Left lung (tissue), 14 donors: ENCODE measurements at places on chromosomes 2 and 18.

DNA sequence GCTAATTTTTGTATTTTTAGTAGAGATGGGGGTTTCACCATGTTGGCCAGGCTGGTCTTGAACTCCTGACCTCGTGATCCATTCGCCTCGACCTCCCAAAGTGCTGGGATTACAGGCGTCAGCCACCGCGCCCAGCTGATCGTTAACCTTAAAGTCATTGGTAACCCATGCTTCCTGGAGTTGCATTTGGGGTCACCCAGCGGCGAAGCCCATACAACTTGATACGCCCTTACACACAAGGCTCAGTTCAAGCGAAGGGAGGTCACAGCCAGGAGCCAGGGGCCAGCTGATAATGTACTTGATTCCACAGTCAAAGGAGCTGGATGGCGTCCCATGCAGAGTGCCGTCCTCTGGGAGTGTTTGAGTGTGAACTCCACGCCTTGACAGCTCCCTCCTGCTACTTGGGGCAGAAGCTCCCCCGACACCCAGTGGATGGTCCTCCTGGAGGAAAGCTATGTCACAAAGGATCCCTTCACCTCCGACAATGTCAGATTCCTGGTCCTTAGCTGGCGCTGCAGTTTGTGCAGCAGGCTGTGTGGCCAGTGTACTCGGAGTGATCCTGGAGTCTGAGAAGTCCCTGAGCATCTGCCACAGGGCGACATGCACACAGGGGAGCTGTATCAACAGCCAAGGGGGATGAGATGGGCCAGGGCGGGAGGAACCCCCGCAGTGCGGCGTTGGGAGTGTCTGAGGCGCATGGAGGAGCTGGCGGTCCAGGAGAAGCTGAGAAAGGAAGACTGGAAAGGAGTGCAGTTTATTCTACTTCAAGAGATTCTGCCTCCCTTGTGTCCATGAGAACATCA is 7.9 kb downstream of the CLHC1 start:
- no peak for DNase-seq

DNA sequence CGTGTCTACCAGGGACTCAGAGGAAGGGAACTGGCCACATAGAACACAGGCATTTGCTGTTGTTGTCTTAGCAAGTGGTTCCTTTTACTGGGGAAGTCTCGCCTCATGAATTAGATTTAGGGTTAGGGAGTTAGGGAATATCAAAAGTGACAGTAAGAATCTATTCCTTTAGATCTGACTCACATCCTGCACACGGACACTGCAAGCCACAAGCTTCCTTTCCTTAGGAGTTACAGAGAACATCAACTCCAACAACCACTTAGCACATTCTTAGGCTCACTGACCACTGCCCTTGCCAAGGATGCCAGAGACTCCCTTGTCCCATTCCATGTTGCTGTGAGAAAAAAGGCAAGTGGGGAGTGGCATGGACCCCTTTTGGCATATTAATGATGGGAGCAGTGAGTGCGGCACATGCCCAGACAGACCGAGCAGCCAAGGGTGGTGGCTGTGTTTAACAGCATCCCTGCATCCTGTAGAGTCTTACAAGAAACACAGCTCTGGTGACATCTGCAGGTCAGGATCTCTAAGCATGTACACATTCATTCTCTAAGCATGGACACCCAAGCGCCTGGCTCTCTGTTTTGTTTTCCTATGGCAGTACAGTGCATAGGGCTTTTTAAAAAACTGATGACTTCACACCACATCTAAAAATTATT is 745.6 kb upstream of the RAB6C start:
- DNase-seq: no peak

DNA sequence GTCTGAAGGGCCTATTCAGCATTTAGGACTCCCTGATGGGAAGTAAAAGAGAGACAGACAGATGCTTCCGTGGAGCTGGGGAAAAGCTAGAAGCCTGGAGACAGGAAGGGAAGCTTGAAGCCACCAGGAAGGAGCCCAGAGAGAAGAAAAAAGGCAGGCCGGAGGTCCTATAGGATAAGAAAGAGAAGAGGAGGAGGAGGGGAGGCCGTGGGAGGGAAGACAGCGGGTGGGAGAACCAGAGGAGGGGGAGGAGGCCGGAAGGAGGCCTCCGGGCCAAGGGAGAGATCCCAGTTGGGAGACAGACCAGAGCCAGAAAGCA is 107.1 kb upstream of the PKDCC start:
- no peak for DNase-seq

- peak; percentile 7 for DNase-seq
These were observed 6.9 kb downstream of the DCTN1 start for GRCh38 chr2:74373221-74373676.

GRCh38 chr2:188303363-188304031 is 11.8 kb downstream of the GULP1 start:
- no peak for DNase-seq

DNA sequence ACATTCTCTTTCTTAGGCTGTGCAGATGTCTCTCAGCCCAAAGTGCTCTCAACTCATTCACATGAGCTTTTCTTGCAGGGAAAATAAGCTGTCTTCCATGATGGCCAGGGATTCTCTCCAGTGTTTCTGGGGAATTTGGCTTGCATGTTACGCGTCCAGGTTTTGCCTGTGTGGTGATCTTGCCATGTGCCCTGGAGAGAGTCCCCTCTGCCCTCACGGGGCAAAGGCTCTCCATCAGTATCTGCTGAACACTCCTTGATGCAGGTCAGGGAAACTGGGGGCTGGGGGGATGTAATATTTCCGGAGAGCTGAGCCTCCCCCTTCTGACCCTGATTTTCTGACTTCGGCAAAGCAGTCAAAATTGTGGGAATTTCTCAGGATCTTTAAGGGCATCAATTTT is 87.6 kb downstream of the ACKR3 start:
- no peak for DNase-seq

GRCh38 chr18:12849548-12849947 is 34.5 kb downstream of the PTPN2 start:
- DNase-seq: no peak

DNA sequence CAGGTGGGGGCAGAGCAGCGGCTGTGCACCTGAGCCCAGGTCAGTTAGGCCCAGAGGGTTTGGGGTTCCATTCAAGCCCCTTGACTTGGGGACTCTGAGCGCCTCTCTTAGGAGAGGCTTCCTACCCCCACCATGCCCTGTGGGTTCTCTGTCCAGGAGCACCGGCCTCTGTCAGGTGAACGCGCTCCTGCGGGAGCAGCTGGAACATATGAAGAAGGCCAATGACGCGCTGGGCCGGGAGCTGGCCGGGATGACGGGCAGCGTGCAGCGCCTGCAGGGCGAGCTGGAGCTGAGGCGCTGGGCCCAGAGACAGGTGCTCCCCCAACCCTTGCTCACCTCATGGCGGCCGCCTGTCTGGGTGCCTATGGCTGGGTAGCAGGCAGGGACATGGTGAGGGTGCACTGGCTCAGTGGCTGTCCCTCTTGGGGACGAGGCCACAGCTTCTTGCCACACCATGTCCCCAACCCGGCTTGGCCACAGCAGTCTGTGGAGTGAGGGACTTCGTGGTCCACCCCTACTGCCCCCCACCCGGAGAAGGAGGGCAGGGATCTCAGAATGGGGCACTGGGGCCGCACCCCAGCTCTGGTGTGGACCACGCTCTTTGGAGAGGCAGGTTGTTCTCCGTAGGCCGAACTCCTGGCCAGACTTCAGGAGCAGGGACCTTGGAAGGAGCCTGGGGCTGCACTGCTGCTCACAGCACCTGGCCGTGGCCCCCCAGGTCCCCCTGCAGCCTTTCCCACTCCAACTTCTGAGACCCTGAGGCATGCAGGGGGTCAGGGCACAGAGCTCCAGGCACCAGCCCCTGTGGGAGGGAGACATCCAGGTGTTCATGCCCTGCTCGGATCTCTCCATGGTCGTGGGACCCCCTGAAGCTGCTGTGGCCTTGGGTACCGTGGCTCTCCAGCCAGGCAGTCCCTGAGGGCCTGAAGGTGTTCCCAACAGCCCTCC is 19.7 kb downstream of the CROCC2 start:
- peak; percentile 31 for DNase-seq

DNA sequence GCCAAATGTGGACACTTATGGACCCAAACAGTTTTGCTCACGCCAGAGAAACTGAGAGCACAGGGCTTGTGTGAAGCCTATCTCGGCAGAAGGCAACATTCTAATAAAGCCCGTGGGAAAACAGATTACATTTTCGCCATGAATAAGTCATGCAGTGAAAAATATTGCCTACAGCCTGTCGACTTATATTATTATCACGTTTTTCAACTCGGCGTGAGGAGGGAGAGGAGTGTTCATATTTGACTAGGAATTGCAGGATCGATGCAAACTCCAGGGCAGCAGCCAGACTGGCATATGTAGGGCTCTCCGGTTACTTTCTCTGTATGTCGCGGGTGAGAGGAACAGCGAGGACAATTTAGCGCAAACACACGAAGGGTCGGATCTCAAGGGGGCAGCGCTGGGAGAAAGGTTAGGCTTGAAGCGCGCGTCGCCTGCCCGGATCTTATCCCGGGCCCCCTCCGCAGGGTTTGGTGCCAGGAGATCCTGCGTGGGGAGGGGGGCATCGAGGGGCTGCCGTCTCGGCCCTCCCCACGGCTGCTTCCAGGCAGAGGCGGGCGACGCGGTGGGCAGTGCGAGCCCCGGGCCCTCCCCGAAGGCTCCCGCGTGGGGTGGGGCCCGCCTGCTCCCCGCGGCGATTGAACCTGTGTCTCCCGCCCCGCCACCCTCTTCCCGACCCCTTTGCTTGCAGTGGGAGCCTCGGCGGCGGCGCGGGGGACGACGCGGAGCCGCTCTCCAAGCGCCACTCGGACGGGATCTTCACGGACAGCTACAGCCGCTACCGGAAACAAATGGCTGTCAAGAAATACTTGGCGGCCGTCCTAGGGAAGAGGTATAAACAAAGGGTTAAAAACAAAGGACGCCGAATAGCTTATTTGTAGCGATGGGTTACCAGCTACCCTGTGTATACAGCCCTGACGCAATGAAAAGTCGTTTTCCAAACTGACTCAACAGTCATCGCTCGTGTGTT is 4.4 kb downstream of the ADCYAP1 start:
- DNase-seq: no peak

GRCh38 chr2:202038471-202039277 is 5.0 kb downstream of the FZD7 start:
- DNase-seq: no peak

- DNase-seq: no peak
These were observed 476.4 kb upstream of the CHST9 start for GRCh38 chr18:27661320-27662018.

GRCh38 chr18:9130806-9131205 is 5.8 kb upstream of the ANKRD12 start:
- DNase-seq: no peak

DNA sequence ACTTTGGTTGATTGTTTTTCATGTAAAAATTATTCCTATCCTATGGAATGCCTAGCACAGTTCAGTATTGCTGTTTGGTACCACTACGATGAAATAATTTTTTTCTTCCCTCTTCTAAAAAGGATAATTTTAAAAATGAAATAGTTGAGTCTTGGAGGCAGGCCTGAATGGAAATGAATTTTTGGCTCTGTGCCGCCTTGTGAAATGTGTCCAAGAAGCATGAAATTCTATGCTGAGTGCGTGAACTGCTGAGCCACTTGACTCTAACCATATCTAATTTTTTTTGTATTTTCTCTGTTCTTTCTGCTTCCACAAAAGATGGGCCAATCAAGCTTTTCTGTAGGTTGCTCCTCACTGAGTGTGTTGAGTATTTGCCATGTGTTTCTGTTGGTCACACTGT is 95.0 kb downstream of the PRPF40A start:
- no peak for DNase-seq

GRCh38 chr2:239267288-239267951 is 133.4 kb downstream of the HDAC4 start:
- DNase-seq: no peak

- peak; percentile 71 for DNase-seq
These were observed 116.8 kb upstream of the HNMT start for GRCh38 chr2:137847443-137847842.

GRCh38 chr2:100029460-100029859 is 112.9 kb downstream of the AFF3 start:
- DNase-seq: no peak

GRCh38 chr2:42132191-42132965 is 36.8 kb upstream of the EML4 start:
- no peak for DNase-seq

GRCh38 chr2:54966837-54967236 is 83.4 kb downstream of the RTN4 start:
- DNase-seq: no peak

DNA sequence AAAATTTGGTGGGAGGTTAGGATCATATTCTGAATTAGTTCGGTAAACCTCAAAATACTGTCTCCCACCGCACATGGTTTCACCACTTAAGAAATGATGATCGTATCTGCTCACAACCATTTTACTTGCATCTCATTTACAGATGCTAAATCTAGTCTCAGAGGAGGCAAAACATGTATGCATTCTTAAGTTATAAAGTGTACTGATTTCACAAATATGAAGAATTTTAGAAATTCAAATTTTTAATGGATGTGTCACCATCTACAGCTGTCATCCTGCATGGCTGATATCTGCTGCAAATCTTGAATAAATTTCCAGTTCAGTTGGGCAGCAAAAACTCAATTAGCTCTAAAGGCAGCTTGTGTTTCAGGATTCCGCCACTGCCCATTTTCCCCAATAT is 243.3 kb upstream of the KCNJ3 start:
- no peak for DNase-seq

DNA sequence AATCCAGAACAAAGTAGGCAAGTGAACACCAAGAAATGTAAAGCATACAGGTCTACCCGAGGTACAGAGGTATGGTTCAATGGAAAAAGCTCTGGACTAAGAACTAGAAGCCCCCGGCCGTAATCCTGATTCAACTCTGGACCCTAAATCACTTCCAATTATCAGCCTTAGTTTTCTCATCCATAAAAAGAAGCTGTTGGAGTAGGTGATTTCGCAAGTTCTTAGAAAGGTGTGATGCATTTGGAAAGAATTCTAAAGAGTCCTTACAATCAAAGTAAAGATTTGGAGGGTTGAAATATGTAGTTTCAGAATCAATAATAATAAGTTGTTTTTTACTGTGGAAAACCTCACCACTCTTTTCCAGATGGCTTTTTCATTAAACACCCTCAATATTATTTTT is 622.1 kb upstream of the ID2 start:
- no peak for DNase-seq

DNA sequence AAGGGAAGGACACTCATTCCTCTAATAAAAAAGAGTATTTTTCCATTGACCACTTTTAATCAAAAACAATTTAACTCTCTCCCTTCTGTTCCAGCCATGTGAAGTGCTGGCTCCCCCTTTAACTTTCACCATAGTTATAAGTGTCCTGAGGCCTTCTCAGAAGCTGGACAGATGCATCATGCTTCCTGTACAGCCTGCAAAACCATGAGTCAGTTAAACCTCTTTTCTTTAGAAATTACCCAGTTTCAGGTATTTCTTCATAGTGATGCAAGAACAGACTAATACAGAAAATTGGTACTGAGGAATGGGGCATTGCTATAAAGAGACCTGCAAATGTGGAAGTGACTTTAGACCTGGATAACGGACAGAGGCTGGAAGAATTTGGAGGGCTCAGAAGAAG is 643.6 kb upstream of the DDX18 start:
- DNase-seq: no peak

DNA sequence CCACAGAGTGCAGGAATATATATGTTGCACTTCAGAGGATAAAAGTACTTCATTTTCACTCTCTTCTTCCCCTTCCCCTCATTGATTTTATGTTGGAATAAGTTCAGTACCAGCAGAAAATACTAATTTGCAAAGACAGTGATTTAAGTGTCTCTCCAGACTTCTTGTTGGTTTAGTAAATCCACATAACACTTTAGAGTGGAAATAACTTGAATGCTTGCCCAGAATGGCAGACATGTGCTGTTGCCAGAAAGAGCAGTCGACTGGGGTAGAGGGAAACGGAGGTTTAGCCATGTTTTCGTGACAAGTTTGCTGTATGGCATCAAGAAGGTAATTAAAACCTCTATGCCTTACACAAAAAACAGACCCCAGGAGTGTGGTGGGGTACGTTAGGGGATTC is 246.0 kb upstream of the CXCR4 start:
- DNase-seq: peak; percentile 62
